Midbrain (tissue), 1 donor: ENCODE measurements at places on chromosomes 13 and 19.

- DNase-seq, result peak; percentile 43
These were observed 475.1 kb downstream of the FOXO1 start for GRCh38 chr13:40191186-40191980.

DNA sequence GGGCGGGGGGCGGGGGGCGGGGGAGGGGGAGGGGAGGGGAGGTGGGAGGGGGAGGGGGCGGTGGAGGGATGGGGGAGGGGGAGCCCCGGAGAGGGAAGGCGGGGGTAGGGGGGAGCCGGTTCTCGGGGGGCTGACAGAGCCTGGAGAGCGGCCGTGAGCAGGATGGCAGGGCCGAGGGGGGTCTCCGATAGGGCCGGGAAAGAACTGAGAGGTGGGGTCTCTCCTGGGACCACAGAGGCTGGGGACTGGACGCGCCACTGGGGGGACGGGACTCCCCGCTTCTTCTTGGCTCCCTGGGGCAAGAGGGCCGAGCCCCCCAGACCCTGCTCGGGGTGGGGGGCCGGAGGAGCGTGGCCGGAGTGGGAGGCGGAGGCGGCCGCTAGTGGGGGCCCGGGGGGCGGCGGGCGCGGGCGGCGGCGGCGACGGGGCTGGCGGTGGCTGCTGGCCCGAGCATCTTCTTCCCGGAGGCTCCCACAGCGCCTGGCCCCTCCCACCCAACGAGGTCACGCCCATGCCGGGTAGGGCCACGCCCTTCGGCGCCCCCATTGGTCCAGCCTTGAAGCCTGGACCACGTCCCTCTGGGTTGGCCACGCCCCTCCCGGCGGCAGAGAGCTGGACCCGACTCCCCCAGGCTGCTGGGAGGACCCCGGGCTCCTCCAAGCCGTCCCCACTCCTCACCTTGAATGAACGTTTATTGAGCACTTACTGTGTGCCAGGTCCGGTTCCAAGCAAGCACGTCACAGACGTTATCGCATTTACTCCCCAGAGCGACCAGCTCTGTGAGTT, at the start of gene NOVA2:
TSS of gene NOVA2 (minus strand) at position 313 of the 786 bp plus-strand sequence. CDS start 514 bp downstream, outside the sequence.
- DNase-seq, result peak; percentile 78

GRCh38 chr19:29967623-29968022, 25.6 kb downstream of the URI1 start:
- DNase-seq, result peak; percentile 24

- peak; percentile 36 for DNase-seq
These were observed 5.2 kb upstream of the REXO1 start for GRCh38 chr19:1853295-1854038.

DNA sequence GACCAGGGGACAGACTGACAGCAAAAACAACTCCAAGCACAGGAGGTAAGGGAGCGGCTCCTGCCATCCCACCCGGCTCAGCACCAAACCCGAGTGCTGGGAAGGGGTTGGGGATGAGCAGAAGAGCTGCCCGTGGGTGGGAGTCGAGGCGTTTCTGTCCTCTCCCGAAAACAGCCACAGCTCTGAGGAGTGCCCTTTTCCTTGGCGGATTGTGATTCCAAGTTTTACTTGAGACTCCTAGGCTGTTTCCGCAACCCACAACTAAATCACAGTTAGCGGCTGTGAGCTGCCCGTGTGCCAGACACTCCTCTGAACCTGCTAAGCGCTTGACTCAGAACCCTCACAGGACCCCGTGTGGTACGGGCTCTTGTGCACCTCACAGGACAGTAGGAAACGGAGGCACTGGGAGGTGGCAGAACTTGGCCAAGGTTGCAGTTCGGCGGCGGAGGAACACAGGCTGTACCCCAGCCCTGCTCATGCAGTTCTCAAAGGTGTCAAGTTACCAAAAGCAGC, 21.4 kb downstream of the CFAP97D2 start:
- DNase-seq, result no peak

GRCh38 chr19:993361-993830, 6.8 kb upstream of the GRIN3B start:
- no peak for DNase-seq

DNA sequence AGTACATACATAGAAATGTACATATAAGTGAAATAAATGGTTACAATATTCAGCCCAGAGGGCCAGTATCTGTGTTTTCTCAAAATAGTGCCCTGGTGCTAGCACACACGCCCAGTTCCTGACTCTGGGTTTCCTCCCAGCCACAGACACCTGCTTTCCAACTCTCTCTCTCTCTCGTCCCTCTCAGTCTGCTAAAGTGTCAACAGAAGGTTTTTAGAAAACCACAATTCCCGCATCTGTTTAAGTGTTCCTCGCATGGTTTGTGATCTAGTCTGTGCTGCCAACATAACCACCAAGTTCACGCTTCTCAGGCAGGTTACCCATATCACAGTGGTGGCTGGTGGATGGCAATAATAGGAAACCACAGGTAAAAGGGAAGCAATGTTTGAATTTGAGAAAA, 17.8 kb upstream of the UPF3A start:
- DNase-seq, result no peak

DNA sequence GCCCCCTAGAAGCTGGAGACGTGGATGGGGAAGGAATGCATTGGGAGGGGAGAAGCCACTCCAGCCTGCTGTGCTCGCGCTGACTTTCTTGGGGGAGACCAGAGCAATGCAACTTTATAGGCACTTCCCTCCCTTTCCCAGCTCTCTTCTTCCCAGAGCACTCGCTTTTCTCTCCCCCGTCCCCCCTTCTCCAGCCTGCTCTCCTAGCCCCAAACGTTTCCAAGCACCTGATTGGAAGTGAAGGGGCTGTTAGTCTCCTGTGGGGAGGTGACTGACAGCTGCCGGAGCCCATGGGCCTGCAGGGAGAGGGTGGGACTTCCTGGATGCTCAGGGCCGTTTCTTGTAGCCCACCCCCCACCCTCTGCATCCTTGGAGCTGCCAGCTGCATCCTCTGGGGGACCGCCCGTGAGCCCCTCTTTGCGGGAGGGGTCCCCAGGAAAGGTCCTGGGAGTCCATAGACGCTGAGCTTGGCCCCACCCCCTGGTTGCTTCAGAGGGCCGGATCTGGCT, 2.5 kb downstream of the HDGFL2 start:
- DNase-seq, result peak; percentile 47

DNA sequence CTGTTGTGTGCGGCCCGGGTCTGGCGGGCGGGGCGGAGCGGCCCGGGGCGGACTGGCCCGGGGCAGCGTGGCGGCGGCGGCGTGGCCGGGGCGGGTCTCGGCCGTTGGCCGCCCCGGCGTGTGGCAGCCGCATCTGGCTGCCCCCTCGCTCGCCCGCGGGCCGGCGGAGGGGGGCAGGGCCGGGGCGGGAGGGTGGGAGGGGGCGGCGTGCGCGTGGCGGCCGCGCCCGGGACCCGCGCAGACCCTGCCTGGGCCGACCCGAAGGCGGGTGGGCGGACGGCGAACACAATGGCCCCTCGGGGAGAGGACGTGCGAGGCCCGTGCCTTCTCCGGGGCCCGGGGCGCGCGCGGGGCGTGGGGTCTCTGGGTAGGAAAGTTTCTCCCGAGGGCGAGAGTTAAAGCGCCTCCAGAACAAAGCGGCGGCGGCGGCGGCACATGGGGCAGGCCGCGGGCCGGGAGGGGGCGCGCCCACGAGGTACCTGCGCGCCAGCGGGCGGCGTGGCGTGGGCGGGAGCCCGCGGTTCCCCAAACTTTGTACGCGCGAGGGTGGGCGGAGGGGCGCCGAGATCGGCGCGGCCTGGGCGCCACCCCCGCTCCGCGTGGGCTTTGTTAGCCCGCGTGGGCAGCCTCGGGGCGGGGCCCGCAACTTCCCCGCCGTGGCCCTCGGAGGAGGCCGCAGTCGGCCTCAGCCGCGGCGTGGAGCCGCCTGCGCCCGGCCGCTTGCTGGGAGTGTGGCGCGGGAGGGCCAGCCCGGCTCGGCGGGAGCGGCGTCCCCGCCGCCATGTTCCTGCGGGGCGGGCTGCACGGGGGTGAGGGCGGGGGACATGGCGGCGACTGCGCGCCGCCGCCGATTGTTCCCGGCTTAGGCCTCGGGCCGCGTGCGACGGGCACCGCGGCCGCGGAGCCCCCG, 764 bp downstream of the MIR17HG start:
- peak; percentile 37 for DNase-seq

DNA sequence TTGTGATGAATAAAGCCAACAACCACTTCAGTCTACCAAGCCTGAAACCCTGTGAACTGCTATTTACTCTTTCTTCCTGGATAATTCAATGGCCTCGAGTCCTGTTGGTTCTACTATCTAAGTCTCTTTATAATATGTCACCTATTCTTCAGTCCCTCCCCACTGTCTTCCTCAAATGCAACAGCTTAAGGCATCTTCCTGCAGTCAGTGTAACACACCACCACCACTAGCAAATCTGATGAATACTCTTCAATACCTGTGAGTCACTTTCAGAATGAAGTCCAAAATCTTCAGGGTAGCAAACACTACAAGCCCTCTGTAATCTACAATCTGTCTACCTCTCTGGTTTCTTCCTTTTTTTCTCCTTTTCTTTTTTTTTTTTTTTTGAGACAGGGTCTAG, 32.9 kb downstream of the ZDHHC20 start:
- DNase-seq, result no peak

- no peak for DNase-seq
These were observed 45.0 kb upstream of the SLC15A1 start for GRCh38 chr13:98797456-98797855.

- no peak for DNase-seq
These were observed 67.0 kb downstream of the ABCC4 start for GRCh38 chr13:95234242-95234641.

GRCh38 chr13:102680133-102680717, 14.6 kb downstream of the METTL21C start:
- no peak for DNase-seq

DNA sequence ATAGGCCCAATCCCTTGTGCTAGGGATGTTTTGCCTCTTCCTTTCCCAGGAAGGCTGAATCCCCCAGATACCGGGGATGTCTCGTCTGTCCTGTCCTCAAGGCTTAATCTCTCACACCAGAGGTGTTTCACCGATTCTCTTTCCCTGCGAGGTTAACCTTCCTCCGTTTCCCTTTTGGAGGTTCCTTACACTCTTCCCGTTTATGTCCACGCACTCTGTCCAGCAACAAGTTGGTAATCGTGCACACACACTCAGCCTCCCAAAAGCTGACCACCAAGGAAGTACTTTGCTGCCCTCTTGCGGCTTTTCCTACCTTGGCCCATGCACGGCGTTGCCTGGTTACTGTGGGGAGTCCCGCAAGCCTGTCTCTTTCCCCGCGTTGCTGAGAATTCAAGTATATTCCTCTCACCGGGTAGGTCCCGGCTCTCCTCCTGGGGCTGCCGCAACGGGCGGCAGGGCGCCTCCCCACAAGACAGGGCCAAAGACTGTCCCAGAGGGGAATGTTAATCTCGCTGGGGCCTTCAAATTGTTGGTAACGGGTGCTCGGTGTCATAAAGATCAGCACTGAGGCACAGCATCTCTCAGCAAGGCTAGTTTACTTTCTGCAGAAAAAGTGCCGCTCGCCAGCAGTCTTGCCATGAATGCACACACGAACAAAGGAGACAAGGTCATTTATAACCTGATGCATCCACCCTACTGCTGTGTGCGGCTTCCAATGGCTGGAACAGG, 36.7 kb upstream of the CD177 start:
- DNase-seq, result no peak

DNA sequence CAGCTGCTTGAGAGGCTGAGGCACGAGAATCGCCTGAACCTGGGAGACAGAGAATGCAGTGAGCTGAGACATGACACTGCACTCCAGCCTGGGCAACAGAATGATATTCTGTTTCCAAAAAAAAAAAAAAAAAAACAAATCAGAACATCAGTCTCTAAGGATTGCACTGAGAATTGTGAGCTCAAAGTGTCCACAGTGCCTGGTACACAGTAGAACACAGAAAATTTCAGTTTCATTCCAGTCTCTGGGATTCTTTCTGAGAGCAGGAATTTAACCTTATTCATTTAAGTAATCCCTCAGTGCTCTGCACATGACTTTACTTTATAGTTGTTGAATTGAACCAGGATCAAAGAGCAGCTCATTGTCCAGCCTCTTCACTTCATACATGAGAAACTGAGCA, 25.9 kb upstream of the GATAD2A start:
- no peak for DNase-seq

DNA sequence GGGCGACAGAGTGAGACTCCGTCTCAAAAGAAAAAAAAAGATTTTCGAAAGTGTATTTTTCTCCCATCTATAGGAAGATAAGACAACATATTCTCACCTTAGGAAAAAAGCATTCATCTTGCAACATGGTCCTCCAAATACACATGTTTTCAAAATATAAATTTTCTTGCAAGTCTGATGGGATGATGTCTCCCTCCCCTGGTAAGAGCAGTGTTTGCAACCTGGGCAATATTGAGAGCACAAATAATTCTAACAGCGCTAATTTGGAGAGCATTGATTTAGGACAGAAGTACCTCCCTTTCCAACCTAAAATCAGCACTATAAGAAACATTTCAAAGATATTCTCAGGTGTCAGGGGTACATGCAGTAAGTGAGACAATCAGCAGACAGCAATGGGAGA, 61.0 kb upstream of the SHISA2 start:
- no peak for DNase-seq

GRCh38 chr13:95926231-95926630, 127.0 kb downstream of the UGGT2 start:
- no peak for DNase-seq

GRCh38 chr13:48727241-48728011, 73.7 kb downstream of the CYSLTR2 start:
- DNase-seq, result no peak

DNA sequence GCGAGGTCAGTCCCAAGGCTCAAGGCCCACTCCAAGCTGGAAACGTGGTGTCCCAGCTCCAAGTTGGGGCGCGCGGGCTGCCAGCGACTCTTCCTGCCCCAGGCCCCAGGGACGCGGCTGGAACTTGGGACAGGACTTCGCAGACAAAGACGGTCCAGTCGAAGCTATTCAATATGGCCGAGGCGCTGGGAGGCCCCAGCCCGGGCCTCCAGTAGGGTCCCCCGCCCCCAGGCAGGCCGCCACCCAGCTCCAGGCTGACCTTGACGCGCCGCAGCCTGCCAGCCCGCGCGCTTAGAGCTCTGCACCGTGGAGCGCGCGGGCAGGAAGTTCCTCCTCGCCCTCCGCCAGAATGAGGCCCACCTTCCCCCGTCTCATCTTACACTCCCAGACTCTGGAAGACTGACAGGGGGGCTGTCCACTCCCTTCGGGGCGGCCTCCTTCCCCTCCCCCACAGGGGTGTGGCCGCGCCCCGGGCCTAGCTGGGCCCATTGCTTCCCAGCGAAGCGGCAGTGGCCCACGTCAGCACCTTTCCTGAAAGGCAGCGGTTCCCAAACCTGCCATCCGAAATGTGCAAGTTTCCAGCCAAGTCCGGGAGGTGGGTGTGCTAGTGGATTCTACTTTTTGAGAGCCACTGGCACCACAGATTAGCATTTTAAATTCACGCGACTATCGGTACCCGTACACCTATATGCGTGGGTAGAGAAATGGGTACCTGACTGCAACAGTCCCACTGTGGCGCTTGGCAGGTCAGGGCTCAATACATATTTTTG, at the start of gene CCDC8:
TSS of gene CCDC8 (minus strand) at position 303 of the 770 bp plus-strand sequence. CDS start 754 bp downstream, outside the sequence.
- DNase-seq, result peak; percentile 54

DNA sequence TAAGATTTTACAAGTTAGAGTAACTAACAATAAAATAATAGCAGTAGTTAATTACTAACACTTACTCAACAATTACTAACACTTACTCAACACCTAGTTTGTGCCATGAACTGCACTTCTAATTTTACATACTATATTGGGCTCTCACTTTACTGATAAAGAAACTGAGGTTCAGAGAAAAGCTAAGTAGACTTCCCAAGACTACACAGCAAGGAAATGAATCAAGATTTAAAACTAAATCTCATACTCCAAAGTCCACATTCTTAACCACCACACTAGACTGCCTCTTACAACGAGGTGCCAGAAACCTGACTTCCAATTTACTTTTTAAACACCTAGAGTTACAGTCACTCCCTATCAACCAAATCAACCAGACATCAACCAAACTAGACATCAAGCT, 25.1 kb downstream of the RBM26 start:
- DNase-seq, result no peak
